A673 (cell line): ENCODE measurements at places on chromosomes 12 and 14.

DNA sequence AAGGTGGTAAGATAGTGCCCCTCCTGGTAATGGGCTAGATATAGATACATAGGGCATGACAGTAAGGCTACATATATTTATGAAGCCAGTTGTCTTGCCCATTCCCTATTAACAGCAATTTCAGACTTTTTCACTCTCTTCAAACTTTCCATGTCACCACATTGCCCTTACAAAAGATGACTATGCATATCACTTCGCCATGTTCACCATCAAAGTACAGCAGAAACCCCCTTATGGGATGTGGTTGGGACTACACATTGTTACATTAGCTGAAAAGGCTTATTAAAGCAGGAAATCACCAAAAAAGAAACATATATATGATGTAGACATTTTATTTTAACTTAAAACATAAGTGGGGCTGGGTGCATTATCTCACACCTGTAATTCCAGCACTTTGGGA, 9.8 kb upstream of the SMCO2 start:
- DNase-seq = no peak

DNA sequence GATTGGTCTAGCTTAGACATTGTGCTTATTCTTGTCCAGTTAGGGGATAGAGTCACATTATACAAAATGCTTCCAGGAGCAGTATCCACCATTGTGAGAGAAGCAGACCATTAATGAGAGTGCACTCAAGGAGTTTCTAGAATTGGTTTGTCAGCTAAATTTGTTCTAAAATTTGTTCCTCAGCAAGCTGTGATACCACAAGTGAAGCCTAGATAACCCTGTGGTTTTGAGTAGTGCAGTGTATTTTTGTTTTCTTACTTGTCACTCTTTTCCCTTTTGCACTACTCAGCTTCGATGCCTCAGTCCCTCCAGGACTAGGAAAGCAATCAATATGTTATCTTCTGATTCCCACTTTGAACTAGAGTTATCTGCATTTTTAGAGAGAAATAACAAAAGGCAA, 42.5 kb upstream of the AKAP6 start:
- DNase-seq = no peak

DNA sequence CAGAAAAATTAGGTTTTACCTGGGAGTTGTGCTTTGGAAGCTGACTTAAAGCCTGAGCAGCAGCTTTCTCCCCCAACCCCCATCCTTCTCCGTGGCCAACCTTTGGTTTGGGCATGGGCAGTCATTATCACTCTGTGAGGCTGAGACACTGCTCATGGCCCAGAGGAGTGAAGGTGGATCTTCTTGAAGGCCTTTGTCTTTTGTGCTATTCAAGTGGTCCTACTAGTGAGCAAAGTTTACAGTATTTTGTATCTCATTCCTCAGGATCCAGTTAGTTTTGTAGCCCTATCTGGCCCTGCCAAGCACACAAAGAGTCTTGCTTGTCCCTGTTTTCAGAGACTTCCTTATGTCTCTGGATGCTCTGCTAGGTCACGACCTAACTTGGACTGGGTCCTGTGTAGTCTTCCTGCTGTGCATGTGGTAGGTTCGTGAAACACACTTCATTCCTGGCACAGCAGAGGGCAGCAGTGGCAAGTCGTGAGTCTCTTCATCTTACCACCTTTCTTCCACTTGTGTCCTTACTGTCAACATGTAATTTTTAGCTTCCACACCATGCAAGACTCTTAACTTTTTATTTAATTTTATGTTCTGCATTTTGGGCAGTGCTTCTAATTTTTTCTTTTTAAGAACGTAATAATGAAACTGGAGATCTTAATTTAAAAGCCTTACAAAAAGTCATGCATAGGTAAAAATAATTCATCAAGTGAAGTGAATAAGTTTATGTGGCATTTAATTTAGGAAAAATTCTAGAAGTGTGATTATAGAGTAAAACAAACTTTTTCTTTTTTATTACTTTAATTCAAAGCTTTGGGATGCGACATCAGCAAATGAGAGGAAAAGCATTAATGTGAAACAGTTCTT, 53.7 kb downstream of the APAF1 start:
- DNase-seq = peak; percentile 66

- DNase-seq = no peak
Measured at GRCh38 chr14:94451826-94452225, 774 bp downstream of the SERPINA11 start.

DNA sequence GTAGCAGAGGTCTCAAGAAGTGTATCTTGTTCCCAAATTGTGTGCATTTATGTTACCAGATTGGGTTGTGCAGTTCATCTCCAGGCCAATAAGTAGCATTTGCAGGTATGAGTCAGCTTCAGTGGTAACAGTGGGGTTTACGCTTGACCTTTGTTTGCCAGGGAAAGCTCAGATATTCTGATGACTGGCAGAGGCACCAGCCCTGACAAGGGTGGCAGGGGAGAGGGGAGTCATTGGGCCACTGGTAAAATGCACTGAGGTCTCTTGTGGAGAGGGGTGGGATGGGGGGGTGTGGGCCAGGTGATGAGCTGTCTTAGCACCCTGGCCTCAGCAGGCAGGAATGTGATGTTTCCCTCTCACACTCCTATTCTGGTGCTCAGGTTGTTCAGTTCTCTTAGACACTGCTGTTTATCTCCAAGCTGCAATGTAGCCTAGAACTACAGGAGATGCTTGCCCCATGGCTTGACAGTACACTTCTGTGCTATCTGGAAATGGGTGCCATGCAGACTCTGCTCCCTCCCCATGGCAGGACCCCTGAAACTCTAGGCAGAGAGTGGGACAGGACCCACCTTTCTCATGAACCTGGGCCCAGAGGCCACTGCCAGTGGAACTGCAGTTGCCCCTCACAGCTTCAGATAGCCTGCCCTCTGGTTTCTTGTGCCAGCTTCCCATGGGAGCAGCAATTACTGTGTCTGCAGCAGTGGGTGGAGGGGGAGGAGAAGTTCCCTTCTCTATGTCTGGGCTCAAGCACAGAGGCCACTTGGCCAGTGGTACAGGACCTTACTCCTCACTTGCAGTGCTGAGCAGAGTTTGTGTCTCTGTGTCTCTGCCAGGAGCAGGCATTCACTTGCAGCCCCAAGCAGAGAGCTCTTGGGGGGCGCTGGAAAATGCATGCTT, 31.9 kb downstream of the USP15 start:
- no peak for DNase-seq

GRCh38 chr12:666766-667308, 3.6 kb upstream of the NINJ2 start:
- peak; percentile 51 for DNase-seq

GRCh38 chr12:104846056-104846767, 111.9 kb downstream of the SLC41A2 start:
- no peak for DNase-seq

- DNase-seq = no peak
Measured at GRCh38 chr12:104478396-104479122, 21.8 kb downstream of the CHST11 start.

DNA sequence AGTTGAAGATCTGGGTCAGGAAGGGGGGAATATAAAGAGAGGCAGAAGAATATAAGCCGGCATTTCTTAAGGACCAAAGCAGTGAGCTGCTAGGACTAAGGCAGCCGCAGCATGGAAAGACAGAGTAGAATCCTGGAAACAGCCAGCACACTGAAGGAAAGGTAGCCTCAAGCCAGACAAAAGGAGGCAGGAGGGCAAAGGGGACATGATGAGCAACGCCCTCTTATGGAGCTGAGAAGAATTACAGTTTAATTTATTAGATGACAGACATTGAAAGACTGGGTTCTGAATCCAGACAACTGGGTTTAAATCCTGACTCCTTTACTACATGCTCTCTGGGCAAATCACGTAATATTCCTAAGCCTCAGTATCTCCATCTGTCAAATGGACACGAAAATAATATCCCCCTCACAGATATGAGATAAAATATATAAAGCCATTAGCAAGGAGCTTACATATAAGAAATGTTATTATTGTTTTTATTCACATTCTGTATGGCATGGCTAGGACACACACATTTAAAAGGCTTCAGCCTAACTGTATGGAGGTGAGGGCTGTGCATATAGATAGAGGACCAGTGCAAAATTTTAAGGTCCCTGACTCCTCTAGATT, 8.1 kb upstream of the PCED1B start:
- DNase-seq = peak; percentile 55

GRCh38 chr12:1796515-1797010, 23.8 kb upstream of the LRTM2 start:
- DNase-seq = no peak

DNA sequence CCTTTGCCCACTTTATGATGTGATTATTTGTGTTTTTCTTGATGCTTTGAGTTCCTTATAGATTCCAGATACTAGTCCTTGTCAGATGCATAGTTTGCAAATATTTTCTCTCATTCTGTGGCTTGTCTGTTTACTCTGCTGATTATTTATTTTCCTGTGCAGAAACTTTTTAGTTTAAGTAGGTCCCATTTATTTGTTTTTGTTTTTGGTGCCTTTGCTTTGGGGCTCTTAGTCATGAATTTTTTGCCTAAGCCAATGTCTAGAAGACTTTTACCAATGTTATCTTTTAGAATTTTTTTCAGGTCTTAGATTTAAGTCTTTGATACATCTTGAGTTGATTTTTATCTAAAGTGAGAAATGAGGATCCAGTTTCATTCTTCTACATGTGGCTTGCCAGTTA, 667.3 kb downstream of the SLC16A7 start:
- no peak for DNase-seq

- peak; percentile 15 for DNase-seq
Measured at GRCh38 chr14:20866963-20867362, 24.2 kb upstream of the RNASE3 start.

- DNase-seq = no peak
Measured at GRCh38 chr12:100566887-100567637, 6.4 kb upstream of the GAS2L3 start.

DNA sequence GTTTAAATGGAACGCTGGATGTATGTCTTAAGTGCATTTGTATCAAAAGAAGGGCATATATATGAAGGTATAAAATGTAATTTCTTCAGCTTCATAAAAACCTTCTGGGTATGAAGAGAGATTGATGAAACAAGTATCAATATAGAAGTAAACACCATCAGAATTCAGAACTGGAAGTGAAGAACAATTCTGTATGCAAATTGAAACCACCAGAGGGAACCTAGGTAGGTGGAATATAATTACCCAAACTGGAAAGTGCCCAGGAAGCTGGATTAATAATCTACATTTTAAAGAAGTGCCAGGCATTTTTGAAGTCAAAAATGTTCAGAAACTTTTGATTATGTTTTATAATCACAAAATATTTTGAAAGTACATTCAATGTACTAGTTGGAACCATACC, 336.2 kb upstream of the GARIN6 start:
- DNase-seq = no peak

GRCh38 chr12:65741656-65742017, 82.6 kb upstream of the HMGA2 start:
- peak; percentile 71 for DNase-seq

DNA sequence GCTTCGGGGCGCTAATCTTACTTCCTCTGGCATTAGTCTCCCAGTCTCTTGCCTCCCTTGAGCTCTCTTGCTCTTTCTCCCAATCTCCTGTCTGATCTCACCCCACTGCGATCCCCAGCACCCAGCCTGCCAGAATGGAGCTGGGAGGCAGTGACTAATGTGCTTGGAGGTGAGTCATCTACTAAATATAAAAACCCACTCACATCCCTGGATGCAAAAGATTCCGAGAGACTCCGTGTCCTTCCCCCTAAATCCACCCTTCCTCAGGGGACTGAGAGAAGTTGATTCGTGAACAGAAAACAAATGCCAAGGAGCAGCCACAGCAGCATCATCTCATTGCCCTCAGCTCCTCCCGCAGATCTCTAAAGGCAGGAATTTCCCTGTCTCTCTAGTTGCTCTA, 45.7 kb upstream of the KCNA5 start:
- DNase-seq = peak; percentile 26

DNA sequence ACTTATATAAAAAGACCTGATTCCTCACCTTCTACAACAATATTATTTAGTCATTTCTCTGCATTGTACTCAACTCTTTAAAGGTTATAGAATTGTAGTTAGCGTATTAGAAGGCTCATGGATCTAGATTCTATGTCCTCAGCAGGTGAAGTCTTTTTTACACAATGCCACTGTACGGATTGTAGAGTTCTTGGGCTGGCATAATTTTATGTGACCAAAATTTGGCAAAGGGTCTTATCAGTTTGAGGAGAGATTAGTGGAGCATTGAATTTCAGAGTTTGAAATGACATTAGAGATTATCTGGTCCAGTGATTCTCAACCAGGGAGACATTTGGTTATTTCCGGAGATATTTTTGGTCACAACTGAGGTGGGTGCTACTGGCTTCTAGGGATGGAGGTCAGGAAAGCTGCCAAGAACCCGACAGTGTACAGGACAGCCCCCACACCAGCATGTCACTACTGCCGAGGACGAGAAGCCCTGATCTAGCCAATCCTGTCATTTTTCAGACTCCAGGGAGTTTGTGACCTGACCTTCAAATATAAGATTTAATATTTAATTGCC, 63.9 kb downstream of the BICD1 start:
- no peak for DNase-seq

DNA sequence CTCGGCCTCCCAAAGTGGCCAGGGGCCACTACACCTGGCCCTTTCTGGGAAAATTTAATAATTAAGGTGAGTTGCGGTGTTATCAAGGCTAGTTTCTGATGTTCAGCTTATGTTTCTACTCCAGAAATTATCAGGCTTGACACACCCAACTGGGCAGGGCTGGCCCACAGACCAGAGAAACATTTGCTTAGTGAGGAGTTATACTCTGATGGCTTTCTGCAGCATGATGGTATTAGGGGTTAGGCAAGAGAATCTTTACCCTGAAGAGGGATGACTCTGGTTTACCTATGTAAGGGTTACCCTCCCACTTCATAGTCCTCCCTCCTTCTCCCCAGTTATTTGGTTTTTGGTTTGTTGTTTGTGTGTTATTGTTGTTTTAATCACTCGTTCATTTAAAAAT, 24.5 kb upstream of the HECTD1 start:
- no peak for DNase-seq

- DNase-seq = no peak
Measured at GRCh38 chr12:49902399-49903350, 1.0 kb downstream of the FAIM2 start.

DNA sequence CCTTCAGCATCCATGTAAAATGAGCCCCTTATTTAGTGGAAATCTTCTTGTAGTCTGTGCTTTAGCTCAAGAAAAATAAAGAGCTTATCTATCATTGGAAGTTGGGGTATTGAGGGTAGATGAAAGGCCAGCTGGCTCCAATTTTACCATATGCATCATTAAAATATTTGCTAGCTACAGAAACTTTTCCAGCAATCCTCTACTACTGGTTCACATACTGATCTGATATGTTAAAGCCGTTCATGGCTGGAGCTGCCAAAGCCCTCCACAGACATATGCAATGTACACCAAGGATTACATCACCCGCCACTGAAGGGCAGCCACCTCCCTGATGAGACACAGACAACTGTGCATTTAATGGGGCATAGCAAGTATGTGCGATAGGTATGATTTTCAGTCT, 1205.3 kb downstream of the GALC start:
- peak; percentile 64 for DNase-seq

GRCh38 chr12:77734214-77734883, 96.3 kb upstream of the NAV3 start:
- DNase-seq = no peak

GRCh38 chr14:73788317-73788598, 63.4 kb upstream of the PTGR2 start:
- no peak for DNase-seq

GRCh38 chr14:36690311-36691040, 28.8 kb downstream of the PAX9 start:
- peak; percentile 32 for DNase-seq
